NCI-H82 (cell line): ENCODE measurements at places on chromosomes 11 and 22.

DNA sequence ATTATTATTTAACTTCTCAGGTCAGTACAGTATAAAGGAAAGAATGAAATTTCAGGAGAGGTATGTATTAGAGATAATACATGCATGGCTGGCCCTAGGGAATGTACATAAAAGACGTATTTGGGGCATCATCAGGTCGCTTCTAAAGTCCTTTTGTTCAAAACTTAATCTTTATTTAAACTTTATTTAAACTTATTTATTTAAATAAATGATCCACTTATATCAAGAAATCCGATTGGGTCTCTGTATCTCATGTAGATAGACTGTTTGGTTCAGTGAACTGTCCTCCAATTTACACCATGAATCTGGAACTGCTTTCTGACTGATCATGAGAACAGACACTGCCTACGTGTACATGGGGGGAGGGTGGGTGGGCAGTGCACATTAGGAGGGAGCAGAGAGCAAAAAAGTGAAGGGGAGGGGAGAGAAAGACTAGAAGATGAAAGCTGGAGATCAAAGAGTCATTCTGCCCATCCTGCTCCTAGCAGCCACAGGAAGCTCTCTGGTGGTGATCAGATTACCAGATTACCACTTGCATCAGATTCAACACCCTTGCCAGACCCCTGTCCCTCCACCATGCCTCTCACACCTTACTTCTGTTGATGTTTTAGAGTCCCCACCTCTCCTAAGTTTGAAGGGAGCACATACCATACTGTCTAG lies 92.1 kb upstream of the MTMR2 start:
- DNase-seq = peak; percentile 89

DNA sequence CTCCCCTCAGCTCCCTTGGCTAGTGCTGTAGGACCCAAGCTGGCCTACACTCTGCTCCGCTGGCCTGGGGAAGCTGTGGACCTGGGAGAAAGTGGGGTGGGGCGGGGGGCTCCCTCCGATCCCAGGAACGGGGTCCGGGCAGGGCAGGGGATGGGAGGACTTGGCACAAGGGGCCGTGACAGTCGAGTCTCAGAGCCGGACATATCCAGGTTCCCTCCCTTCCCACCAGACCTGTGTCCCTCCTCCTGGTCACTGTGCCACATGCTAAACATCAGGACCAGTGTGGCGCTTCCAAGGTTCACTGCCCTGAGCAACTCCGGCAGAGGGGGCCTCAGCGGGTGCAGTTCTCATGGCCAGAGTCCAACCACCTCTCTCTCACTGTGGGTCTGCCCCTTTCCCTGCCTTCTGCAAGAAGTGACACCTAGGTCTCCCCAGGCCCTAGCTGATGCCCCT lies 2.0 kb downstream of the DUSP8 start:
- no peak for DNase-seq

DNA sequence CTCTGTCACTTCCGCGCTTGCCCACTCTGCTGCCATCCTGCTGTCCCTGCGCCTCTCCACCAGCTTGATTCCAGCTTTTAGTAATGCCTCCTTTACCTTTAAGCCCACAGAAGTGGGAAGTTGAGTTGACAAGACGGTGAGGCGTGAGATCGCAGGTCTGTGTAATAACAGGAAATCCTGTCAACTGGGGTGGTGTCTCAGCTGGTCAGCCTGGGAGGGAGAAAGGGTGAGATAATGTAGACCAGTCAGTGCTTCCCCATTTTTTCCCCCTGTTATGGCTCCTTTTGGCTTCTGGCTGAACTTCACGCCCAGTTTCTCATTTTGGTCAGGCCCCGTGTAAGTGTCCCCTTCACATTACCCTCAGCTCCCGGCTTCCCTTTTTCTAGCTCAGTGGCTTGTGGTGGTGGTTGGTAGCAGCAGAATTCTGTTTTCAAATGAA lies 98.9 kb downstream of the TRAF6 start:
- DNase-seq = no peak

GRCh38 chr11:62260261-62260953 lies 9.6 kb upstream of the SCGB2A2 start:
- DNase-seq = no peak

- DNase-seq = peak; percentile 33
Observed at GRCh38 chr11:75524665-75525432, 892 bp downstream of the GDPD5 start.

DNA sequence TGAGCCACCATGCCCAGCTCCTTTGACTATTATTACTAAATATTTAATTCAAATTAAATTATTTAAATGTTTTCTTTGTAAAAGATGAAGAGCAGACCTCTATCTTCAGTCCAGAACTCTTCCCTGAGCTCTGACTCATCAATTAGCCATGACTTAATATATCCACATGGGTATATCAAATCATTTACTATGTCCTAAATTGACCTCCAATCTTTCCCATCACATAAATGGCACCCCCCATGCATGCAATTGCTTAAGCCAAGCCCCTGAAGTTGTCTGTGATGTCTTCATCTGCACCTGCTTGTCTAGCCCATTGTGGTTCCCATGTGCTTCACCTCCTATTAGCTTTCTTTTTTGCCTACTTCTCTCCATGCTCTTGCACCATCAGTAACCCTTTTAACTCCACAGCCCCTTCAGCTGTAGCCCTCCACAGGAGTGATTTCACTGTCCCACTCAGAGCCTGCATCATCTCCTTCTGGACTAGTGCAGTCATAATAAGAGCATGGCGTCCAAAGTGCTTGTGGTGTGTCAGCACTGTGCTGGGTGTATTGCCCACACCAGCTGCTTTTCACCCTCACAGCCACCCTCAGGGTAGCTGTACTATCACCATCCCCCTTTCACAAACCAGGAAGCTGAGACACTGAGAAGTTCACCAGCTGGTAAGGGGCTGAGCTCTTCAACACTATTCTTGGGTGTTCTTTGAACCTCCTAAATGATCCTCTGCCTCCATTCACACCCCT lies 11.8 kb upstream of the THY1 start:
- DNase-seq = no peak

DNA sequence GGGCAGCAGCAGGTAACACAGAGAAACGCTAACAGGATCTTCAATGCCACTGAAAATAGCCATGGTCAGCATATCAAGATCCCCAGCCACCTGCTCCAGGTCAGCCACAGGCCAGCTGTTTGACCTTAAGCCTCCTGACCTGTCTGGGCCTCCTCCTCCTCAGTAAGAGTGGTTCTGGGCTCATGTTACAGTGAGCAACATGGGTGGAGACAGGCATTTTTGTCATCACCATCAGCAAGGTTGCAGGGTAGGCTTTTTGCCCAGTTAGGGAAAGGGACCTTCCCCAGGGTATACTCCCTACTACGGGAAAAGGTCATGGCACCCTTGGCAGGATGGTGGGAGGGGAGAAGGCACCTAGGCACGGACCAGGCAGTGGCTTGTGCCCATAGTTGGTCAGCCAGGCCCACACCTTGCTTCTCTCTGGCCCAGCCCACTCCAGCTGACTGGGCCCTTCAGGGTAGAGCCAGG lies 131.8 kb upstream of the PARVA start:
- DNase-seq = no peak

GRCh38 chr11:67664696-67665540 lies 9.5 kb downstream of the ALDH3B2 start:
- DNase-seq = no peak

DNA sequence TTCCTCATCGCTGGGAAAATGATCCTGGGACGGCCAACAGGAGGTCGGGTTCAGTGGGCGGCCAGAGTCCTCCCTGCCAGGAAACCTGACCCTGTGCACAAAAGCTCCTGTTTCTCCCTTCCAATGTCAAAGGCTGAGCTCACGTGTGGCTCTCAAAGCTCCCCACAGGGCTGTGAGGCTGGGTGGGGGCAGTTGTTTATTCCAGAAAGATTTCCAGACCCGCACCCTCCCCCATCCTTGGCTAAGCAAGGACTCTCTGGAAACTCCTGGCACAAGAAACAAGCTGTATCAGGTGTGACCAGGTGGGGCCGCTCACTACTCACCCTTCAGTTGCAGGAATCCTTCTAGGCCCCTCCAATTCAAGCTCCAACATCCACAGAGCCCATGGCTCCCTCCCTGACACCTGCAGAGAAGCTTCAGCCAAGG lies 131.9 kb downstream of the SHANK2 start:
- peak; percentile 71 for DNase-seq

DNA sequence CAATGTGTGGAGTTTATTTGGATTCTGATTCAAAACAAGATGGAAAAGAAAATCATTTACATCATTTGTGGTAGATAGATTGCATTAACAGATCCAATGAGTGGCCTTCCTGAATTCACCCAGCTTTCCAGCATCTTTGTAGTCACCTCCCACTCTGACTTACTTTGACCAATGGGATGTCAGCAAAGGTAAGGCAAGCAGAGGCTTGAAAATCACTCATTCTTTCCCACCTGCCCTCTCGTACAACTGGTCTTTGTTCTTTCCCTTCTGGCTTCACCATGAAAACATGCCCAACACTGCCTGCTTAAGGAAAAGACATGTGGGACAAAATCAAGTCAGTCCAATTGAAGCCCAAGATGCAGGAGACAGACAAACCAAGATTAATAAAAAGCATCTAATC lies 202.1 kb downstream of the TTC28 start:
- DNase-seq = no peak

GRCh38 chr11:61587541-61587941 lies 6.7 kb upstream of the SYT7 start:
- DNase-seq = peak; percentile 26

DNA sequence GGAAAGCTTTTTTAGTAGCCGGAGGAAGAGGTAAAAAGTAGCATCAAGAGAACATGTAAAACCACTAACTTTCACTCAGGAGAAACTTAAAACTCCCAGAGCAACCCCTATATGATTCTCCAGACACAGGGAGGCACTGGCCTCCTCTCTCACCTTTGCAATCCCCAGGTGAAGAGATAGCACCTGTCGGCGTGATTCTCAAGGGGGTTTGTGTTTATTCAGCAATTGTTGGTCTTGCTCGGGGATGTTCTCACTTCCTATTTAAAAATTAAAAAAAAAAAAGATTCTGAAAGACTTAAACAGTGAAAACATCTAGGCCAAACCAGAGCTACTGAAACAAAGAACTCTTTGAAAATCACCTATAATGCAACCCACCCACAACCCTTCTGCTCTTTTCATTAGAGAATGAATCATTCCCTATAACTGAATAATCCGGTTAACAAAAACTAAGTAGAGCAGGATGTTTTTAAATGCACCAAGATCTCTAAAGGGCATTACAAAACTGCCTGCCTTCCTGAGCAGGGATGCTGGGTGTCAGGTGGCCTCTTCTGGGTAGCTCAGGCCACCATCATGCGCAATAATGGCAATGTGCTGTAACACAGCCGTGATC lies 24.9 kb downstream of the DHCR7 start:
- DNase-seq = no peak

GRCh38 chr22:38239101-38239761 lies 33.6 kb downstream of the TMEM184B start:
- no peak for DNase-seq

GRCh38 chr11:60183591-60184205 lies 815 bp upstream of the MS4A6A start:
- peak; percentile 7 for DNase-seq

GRCh38 chr11:59418156-59418555 lies 8.1 kb downstream of the OR5A2 start:
- peak; percentile 65 for DNase-seq

DNA sequence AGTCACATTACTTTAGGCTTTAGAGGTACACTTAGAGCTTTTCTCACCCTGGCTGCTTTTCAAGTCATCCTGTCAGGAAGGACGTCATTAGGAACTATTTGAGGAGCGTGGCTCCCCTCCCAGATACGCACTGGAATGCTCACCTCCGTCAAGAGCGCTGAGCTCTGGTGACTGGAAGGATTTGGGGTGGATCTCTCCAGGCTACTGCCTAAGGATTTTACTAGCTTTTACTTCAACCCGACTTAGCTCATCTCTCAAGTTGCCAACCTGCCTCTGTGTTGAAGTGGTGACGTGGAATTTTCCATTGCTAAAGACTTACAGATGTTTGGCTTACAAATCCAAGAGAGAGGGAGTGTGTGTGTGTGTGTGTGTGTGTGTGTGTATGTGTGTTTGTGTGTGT lies 355.3 kb upstream of the CCDC90B start:
- DNase-seq = no peak

DNA sequence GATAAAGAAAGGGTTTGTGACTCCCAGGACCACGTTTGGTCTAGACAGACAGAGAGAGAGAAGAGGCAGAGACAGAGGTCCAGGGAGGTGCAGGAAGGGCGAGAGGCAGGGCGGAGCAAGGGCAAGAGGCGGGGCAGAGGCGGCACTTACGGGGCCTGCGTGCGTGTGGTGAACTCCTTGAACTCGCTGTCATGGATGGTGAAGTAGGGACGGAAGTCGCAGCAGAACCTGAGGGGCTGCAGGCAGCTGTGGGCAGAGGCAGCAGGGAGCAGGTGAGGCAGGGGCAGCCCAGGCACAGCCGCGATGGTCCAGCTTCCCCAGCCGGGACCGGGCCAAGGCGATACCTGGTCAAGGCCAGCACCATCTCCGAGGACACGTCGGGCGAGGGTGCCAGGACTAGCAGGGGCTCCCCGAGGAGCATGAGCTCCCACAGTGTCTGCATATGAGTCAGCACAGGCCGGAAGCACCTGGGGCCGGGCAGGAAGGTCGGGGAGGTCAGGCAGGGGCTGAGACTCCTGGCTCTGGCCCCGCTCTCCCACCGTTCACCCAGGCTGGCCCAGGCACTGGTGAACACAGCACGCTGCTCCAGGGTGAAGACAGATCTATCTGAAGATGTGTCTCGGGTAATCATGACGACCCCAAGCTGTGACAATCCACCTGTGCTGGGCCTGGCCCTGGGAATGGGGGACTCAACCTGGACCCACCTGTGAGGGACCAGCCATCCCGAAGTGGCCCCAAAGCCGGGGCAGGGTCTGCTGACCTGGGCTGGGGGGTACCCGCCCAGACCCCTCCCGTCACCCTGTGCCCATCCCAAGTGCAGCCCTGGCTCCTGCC lies 7.2 kb upstream of the PLXNB2 start:
- no peak for DNase-seq

DNA sequence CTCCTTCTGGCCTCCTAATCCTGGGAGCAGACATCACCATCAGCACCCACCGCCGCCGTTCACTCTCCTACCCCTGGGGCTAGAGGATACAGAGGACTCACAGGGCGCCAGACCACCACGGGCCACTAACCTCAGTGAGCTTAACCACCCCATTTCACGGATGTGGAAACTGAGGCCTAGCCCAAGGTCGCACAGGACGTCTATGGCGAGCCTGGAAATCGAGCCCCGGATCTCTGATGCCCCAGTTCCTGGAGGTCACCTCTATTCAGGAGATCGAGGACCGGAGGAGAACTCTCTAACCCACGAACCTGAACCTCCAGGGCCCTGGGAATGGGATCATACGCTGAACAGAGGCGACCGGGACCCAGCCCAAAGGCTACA lies 349 bp downstream of the TIMM10 start:
- peak; percentile 40 for DNase-seq

GRCh38 chr11:68632802-68633201 lies 51.5 kb upstream of the GAL start:
- peak; percentile 82 for DNase-seq
